ENCODE measurements at places on chromosomes 5 and 9. TPM values are rescaled to one million over a fixed set of nuclear protein-coding genes. Genes with fewer than 3 reads are reported as not detected.

- no peak for DNase-seq
Observed at GRCh38 chr5:173659423-173659822, 43.0 kb upstream of the BOD1 start.

- no peak for DNase-seq
Observed at GRCh38 chr9:129887334-129888292, 52.4 kb downstream of the USP20 start.

DNA sequence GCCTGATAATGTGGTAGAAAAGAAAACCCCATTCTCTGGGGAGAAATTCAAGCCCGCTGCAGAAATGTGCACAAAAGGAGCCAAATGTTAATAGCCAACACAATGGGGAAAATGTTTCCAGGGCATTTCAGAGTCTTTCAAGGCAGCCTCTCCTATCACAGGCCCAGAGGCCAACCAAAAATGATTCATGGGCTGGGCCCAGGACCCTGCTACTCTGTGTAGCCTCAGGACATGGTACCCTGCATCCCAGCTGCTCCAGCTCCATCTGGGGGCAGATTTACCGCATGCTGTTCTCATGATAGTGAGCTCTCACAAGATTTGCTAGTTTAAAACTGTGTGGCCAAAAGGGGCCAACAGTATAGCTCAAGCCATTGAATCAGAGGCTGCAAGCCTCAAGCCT, 41.1 kb downstream of the RAPGEF6 start:
- no peak for DNase-seq

- no peak for DNase-seq
Observed at GRCh38 chr5:151733358-151734063, 24.9 kb downstream of the ATOX1 start.

DNA sequence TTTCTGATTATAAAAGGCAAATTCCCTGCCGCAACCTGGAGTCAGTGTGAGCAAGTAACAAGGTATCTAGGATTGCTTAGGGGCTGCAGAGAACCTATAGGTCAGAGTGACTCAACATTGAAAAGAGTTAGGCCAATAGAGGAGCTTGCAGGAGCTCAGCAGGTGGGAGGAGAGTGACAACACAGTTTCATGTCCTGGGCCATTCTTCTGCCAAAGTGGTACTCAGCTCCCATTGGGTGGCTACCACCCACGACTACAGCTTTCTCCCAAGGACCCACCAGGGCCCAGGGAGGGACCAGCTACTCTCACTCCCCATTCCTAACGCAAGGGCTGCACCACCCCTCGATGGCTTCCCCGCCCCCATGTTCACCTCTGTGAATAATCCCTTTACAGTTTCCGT, 86.7 kb upstream of the SPATA31C2 start:
- no peak for DNase-seq

- DNase-seq, result no peak
Observed at GRCh38 chr5:17190799-17191391, 26.5 kb upstream of the BASP1 start.

GRCh38 chr5:98872674-98873073, 56.1 kb downstream of the CHD1 start:
- no peak for DNase-seq

DNA sequence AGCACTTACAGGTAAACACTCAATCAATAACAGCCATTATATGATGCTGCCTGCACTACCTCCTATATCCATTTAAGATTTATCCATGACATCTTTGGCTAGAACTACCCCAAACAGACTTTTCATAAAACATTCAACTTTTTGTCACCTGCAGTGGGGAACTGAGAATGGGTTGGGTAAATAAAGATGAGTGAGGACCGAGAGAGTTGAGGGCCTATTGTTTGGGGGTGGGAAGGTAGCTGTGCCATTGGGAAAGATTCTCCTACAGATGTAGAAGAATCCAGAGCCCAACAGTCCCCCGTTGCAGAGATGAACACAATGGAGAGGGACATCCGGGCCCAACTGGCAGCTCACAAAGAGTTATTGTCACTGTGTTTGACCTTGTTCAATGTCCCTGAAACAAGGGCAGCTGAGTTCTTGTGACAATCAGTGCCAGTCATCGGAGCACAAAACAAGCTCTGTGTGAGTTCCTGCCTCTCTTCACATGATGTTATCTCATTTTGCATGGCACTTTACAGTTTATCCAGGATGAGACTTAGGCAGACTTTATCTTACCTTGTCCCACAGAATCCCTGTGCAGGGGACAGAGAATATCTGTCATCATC, 11.5 kb upstream of the SLC31A2 start:
- no peak for DNase-seq

GRCh38 chr5:83434946-83435345, 36.6 kb upstream of the VCAN start:
- no peak for DNase-seq

- DNase-seq, result no peak
Observed at GRCh38 chr9:2889023-2889422, 45.1 kb upstream of the PUM3 start.

DNA sequence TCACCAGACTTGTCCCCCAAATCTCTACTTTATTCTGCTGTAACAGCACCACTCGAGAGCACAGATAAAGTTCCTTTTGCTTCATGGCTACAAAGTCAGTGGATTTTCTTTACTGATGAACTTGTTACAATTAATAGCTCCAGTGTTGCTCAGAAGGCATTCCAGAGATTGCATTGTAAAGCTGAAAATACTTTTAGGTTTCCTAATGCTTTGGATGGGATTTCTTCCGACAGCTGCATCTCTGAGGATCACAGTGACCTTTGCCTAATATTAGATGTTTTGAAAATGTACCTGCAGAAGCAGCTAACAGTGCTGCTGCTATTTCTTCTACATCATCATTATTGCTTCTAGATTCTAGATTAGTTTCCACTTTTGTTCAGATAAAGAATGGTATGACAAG, 58.8 kb upstream of the TMEM171 start:
- no peak for DNase-seq

- DNase-seq, result no peak
Observed at GRCh38 chr5:171924493-171925122, 81.8 kb downstream of the FBXW11 start.

DNA sequence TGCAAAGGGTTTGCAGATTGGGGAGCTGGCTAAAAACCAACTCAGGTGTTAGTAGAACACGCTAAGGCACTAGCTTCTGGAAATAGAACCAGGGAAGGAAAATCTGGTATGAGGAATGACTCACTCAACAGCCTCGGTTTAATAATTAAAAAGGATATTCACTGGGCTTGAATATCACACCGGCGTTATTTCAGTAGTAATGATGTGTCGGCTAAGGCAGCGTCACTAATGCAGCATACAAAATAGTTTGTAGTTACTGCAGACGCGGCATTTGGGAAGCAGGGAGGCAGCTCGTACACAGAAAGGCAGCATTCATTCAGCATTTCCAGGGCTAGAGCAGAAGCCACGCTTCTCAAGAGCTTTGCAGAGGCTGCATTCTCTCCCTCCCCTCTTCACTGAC, 1.7 kb downstream of the ADRA1B start:
- DNase-seq, result no peak

GRCh38 chr5:55149308-55149795, 10.6 kb upstream of the GPX8 start:
- no peak for DNase-seq

- DNase-seq, result no peak
Observed at GRCh38 chr5:42621662-42622061, 135.0 kb upstream of the CCDC152 start.

DNA sequence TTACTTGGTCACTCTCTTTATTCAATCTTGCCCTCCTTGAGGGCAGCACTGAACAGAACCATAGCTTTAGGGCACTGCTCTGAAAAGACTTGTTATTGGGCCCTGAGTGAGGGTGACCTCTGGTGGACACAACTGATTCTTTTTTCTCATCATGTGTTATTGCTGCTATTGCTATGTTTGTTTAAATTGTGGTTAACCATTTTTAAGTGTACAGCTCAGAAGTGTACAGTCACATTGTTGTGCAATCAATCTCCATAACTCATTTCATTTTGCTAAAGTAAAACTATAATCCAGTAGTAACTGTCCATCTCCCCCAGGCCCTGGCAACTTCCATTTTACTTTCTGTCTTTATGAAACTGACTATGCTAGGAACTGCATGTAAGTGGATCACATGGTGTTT, 351.1 kb upstream of the RIOK2 start:
- peak; percentile 43 for DNase-seq

DNA sequence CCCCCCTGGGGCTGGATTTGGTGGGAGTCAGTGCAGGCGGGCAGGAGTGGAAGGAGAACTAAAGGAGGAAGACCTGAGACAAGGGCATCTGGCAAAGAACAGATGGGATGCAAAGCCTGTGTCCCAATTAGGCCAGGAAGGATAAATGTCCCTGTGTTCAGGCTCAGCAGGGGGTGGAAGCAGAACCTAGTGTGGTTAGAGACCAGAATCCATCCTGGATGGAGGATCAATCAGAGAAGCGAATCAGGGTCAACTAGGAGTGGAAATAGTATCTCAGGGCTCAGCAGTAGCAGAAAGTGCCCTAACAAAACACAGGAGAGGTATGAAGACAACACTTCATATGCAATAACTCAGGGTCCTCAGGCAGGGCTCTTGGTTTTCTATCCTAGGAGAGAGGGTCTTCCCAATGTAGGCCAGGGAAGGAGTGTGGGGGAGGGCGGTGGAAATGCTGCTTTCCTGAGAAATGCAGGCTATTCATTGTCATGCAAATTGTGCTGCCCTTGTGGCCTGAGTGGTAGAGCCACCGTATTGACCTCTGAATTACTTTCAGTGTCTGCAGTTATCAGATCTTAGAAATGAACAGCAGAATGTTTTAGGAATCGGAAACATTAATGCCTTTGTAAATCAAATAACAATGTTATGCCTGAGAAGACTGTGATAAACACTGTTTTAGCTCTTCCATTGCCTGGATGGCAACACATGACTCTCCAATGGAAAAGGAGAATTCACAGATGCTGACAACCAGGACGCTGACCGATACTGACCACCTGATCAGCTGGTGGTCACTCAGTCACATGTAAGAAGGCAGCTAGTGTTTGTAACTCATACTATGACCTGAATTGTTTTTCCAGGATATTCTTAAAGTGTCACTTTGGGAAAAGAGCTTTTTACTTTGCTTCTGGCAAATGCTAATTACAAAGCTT, 323.6 kb downstream of the SEMA5A start:
- DNase-seq, result no peak

- no peak for DNase-seq
Observed at GRCh38 chr9:121383715-121384114, 13.7 kb upstream of the STOM start.

- DNase-seq, result no peak
Observed at GRCh38 chr9:28155067-28155466, 581.8 kb upstream of the C9orf72 start.

The NUTM2G gene
- total RNA-seq, result not detected

The FAT2 gene
- 0.03 TPM for total RNA-seq

The BTNL9 gene
- 11.5 TPM for total RNA-seq

The WNT8A gene
- total RNA-seq, result not detected

The KCNIP1 gene
- 1.5 TPM for total RNA-seq

The TLE4 gene
- 47.9 TPM for total RNA-seq

The C5orf52 gene
- total RNA-seq, result not detected

The MEIKIN gene
- total RNA-seq, result not detected

All from mucosa of gallbladder (tissue), 1 donor.